Right renal cortex interstitium (tissue), 3 donors: ENCODE measurements at places on chromosomes 5 and 9. TPM values are rescaled to one million over a fixed set of nuclear protein-coding genes. Genes with fewer than 3 reads are reported as not detected.

- DNase-seq, result no peak
Measured at GRCh38 chr9:126844085-126844484, 16.4 kb upstream of the ZBTB34 start.

GRCh38 chr9:29816954-29817703, 2243.8 kb upstream of the C9orf72 start:
- no peak for DNase-seq

DNA sequence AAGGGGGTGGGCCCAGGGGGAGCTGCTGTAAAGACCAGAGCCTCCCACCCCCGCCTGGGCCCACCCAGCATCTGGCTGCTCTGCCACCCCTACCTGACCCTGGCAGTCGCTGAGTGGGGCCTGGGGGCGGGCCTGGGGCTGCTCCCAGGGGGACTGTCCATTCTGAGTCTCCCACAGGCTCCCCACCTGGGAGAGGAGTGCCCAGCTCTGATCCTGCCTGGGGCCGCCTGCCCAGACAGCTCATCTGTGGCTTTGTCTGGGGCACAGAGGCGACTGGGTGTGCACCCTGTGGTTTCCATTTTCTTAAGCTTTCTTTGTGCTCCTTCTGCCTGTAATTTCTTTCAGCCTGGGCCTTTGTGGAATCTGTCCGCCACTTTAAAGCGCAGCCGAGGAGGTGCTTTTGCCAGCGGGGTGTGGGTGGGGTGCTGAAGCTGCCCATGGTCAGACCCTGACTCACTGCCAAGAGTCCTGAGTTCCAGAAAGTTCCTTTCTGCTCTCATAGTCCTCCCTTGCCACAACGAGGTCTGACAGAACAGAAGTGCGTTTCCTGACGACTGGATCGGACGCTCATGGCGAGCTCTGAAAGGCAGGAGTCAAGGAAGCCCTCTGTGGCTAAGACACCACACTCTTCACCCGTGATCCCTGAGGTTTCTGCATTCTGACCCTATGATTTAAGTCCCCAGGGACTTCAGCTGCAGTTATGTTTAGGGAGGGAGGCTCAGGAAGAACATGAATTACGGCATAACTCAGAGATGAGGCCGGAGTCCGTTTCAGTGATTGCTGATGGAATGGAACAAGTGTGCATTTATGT, 225.0 kb downstream of the FANCC start:
- no peak for DNase-seq

GRCh38 chr9:125821078-125821477, 73.9 kb downstream of the PBX3 start:
- no peak for DNase-seq

DNA sequence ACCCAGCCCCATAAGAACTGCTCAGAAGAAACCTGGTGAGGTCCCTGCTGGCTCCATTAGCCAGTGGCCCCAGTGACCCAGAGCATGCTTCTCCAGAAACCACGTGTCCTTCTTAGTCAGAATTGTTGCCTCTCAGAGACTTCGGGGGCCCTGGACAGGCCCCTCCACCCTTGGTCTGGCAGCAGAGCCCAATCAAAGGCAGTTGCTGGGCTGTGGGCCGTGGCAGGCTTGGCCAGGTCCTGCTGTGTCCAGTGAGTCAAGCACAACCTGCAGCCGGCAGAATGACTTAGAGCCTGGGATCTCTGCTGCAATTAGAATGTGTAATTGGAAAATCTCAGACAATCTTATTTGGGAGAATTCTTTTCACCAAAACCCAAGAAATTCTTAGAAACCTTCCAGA, 502.0 kb upstream of the KLF4 start:
- no peak for DNase-seq

DNA sequence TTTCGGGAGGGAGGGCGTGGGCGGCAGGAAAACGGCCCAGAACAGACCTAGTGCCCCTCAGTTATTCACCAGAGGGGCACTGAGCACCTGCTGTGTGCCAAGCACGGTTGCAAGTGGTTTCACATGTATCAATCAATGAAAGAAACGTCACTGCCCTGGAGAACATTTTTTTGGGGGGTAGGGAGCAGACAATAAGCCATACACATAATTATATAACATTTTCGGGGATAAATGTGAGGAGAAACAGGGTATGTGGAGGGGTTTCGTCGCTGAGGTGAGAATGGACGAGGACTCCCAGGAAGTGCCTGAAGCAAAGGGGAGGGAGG, 444 bp upstream of the ZNF354A start:
- DNase-seq, result no peak

DNA sequence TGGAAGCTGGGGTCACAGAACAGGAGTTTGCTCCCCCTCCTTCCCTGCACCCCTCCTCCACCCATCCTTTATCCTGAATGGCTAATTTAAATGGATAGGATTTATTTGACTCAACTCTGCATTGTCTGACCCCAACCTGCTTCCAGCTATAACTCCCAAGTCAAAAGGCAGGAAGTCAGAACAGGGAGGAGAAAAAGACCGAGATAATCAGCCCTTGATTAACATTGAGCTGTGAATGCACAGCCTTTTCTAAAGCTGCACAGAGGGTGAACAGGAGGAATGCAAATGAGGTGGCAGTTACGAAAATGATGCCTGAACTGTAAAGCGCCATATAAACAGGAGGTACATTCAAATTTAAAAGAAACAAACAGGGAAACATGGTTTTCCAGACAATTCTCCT, 152.8 kb downstream of the SPOCK1 start:
- DNase-seq, result no peak

Gene MCIDAS
- polyA plus RNA-seq, result 0.94 TPM

Gene SNX24
- 21.0 TPM for polyA plus RNA-seq

DNA sequence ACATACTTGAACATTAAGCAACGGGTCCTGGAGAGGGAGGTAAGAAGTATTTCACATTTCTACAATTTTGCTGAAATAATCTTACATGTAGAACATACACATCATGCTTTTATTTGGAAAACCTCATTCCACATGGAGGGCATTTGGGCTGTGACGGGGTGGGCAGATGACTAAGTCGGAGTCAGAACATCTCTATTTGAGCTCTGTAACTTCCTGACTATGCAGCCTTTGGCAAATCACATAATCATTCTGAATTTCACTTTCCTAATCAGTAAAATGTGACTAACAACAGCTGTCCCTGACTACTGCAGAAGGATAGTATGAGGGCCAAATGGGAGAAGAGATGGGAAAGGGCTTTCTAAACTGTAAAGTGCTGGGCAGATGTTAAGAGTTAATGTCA, 17.1 kb upstream of the IL6ST start:
- no peak for DNase-seq

DNA sequence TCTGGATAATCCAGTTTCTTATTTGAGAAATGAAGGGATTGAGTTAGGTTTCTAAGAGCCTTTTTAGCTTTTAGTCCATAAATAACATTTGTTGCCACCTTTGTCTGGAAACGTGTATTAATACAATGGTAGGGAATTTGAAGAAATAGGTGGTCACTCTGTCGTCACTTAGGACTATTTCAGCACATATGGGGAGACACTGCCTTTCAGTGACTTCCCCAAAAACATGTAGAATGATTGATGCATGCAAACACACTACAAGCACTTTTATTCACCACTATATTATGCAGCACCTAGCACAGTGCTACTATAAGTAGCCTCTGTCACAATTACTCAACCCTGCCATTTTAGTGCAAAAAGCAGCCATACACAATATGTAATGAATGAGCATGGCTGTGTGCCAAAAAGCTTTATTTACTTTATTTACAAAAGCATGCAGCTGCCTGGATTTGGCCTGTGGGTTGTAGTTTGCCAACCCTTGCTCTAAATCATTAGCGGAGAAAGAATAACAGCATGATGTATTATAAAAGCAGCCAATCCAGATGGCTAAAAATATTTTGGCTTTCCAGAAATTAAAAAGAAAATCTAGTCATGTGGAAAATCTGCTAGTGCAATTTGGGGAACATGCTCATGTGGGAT, 154.2 kb upstream of the HMHB1 start:
- DNase-seq, result no peak

DNA sequence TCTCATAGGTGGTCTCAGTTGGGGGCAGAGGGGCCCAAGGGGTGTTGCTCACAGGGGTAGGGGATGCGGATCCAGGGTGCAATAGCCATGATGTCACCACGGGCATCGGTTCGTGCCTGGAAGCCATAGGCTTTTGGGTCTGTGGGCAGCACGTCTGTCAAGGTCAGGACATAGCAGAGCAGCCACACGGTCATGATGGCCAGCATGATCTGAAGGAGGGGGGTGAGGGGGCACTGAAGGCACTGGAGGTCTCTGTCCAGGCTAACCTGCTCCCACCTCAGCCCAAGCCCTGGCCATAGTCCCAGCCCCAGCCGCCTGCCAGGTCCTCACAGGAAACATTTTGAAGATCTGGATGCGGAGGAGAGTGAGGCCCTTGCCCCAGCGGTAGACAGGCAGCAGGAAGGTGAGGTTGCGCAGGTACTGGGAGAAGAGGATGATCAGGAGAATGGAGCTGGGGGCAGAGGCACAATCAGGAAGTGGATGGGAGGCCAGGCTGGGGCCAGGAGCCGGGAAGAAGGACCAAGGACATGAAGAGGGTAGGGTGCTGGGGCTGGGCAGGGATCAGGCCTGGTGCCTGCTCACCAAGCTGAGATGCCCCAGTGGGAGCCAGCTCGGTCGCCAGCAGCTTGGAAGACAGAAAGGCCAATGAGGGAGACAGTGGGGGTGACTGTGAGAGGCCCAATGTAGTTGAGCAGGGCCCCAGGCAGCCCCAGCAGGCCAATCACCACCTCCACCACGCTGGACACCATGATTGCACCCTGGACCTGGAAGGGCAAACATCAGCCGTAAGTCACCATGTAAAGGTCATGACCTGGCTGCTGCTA, 3.3 kb downstream of the SLC23A1 start:
- no peak for DNase-seq

Gene LMAN2
- polyA plus RNA-seq, result 136 TPM

DNA sequence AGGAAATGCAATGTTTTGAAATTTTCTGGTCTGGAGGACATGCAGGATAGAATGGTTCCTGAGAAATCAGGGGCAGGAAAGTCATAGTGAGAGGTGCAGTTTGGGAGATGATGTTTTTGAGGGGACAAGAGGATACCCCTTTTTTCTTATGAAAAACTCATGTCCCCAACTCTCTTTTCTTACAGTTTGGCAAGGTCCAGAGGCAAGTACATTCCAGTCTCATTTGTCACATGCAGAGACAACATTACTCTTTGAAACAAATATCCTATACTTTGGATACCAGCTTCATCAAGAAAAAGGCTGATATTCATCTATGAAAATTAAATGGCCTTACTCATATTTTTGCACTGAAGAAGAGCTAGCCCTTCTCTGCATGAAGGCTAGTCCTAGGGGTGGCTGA, 48.2 kb downstream of the EQTN start:
- no peak for DNase-seq

Gene TIMD4
- 0.41 TPM for polyA plus RNA-seq

GRCh38 chr9:97559111-97559514, 57.6 kb downstream of the TMOD1 start:
- DNase-seq, result no peak

DNA sequence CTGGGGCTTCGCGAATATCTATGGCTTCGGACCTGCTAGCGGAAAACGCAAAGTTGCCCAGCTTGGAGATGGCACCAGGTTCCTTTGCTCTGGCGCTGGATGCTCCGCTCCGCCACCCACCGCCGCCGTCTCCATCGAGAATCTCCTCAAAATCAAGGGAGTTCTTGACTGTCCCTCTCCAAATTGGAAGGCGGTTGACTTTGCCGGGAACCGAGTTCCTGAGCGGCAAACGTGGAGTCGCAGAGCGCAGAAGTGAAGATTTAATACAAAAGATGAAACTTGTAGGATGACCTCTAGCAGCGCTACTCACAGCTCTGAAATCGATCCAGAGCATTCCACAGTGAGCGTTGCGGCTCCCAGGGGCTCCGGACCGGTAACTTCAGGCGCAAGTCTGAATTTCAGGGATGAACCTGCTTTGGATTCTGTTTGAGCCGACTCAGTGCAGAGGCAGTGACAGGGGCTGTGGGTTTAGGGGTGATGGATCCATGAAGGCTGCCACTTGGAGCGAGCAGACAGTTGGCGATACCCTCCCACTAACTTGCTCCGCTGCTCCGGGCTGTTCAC, 1641.5 kb upstream of the C9orf72 start:
- no peak for DNase-seq

Gene SV2C
- polyA plus RNA-seq, result 0.06 TPM

GRCh38 chr5:56025151-56025885, 30.6 kb upstream of the IL6ST start:
- DNase-seq, result no peak

Gene NFIB
- 18.4 TPM for polyA plus RNA-seq

GRCh38 chr9:105832096-105832710, 137.9 kb downstream of the TMEM38B start:
- DNase-seq, result no peak

DNA sequence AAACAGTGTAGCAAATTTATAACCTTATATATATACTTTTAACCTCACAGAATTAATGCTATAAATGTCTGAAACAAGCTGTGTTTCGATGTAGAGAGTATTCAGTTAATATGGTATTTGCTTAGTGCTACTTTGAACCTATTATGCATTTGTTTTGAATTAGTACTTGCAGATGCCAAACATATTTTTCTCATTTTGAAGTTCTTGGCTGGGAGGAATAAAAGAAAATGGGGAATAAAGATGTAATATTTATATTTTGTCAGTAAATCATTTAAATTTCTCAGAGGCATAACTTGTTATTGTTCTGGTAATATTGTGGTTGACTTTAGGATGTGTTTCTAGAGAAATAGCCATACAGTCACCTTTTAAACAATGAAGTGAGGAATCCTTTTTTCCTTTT, 175.9 kb upstream of the IZUMO3 start:
- no peak for DNase-seq

DNA sequence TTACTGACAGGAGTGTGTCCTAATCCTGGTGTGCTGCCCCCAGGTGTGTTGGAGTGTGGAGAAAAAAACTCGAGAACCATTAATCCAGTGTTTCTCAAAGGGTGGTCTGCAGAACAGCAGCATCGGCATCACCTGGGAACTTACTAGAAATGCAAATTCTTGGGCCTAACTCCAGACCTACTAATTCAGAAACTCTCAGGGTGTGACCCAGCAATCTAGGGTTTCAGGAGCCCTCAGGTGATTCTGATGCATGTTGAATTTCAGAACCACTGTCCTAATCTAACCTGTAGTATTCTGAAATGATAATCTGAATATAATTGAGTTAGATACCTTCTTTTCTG, 30.0 kb upstream of the IL6ST start:
- no peak for DNase-seq

DNA sequence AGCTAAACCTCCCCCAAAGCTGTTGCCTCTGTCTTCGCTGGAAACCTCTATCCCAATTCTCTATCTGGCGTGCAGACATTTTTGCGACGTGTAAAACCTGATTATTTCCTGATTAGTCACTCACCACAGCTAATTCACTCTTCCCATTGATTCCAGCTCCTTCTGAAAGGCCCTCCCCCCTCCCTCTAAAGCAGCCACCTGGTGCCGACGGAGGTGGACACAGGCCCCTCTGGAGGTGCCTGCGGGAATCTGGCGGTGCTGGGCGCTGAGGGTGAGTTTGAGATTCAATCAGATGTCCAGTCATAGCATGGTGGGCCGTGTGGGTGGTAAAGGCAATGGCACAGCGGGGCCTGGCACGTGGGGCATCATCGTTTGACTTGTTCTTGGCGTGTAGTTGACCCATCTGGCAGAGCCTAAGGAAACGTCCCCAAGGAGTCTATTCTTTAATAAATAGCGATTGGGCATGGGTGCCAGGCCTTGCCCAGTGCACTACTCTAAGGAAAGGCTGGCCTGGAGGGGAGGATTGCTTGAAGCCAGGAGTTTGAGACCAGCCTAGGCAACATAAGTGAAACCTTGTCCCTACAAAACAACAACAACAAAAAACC, 271.1 kb upstream of the MVB12B start:
- no peak for DNase-seq
